Kidney tubule cell (primary cell): ENCODE measurements at places on chromosomes 4 and X.

- no peak for DNase-seq
These were observed 854.2 kb downstream of the CENPC start for GRCh38 chr4:66691101-66691500.

DNA sequence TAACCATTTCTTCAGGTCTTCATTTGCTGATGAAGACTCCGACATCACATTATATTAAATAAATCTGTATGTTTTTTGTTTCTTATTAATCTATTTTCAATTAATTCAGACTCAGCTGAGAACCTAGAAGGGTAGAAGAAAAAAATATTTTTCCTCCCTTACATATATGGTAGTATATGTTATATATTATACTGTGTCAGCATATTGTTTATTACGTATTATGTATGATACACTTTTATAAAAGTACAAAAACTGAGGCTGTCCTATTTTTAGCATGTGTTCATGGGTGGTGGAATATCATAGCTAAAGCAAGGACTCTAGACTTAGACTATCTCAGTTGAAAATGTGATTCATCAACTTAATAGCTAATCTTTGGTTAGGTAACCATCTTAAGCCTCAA, 149.3 kb downstream of the CENPC start:
- DNase-seq: peak; percentile 49

DNA sequence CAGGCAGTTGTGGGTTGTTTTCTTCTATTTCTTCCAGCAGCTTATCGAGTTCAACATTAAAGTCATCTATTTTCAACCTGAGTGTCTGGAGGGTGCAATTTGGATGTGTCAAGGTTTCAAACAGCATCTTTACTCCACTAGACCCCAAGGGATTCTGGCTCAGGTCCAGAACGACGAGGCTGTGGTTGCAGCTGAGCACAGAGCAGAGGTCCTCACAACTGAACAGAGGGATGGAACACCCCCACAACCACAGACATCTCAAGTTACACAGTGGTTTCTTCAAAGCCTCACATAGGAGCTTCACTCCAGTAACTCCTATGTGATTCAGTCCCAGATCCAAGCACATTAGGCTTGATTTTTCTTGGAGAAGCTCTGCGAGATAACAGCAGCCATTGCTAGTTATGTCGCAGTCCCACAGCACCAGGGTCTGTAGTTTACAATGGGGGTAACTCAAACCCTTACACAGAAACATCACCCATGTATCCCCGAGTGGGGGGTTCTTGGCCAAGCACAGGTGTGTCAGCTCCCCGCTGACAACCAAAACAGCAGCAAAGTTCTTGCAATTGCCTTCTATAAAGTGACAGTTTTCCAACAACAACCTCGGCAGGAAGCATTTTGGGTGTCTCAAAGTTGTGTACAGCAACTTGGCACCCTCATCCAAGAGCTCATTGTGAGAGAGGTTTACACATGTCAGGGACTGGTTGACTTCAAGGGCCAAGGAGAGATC, 2.8 kb downstream of the NLRP2B start:
- DNase-seq: no peak

GRCh38 chr4:39525822-39526690, 1.2 kb downstream of the UGDH start:
- no peak for DNase-seq

GRCh38 chrX:113759422-113759821, 824.5 kb upstream of the HTR2C start:
- no peak for DNase-seq

DNA sequence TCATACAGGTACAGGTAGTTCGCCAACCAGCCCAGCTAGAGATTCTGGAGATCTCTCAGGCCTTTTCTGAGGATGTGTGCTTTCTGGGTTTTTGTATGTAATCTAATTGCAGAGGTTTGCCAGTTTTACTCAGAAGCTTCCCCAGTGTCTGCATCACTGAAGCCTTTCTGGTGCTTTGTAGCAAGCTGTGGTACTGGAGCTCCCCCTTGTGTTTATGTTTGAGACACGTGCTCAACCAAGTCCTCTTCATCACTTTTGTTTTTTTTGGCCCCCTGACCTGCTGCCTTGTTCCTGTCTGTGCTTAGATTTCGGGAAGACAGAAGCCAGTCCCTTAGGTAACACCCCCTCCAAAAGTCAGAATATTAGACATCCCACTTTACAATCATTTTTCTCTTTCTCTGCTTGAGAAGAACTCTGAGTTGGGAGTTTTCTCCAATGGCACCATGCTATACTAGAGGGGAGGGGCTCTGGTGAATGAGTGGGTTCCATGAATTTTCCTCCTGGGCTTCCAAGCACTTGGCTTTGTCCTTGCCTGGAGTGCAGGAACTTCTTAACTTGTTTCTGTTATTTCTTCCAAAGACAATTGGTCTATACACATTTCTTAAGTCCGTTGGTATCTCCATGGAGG, 128.4 kb upstream of the TBC1D9 start:
- DNase-seq: peak; percentile 61

GRCh38 chrX:131068945-131069719, 11.0 kb downstream of the ARHGAP36 start:
- DNase-seq: peak; percentile 10

DNA sequence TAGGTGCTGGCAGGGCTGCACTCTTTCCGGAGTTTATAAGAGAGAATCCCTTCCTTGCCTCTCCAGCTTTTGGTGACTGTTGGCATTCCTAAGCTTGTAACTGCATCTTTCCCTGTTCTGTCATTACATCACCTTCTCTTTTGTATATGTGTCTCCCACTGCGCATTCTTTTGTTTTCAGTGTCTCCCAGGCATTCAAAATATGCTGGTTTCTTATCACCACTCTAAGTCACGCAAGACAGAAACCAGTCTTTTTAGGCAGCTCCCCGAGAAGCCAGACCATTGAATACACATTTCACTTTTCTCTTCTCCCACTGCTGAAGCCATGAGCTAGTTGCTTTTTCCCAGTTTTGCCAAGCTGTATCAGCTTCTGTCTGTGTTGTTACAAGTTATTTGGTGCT, 71.0 kb downstream of the LAS1L start:
- DNase-seq: peak; percentile 34

DNA sequence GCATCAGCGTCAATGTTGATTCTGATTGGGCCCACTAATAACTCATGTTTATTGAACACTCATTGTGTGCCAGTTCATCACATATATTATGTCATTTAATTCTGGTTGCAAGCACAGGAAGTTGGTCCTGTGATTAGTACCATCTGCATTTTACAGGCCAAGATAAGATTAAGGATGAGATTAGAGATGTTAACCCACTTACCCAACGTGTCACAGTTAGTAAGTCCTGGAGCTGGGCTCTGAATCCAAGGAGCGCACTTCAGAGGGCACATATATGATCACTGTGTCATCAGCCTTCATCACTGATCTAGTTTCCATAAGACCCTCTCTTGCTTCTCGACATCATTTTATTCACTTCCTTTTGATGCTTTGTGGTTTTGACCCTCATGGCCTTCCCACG, 205.3 kb upstream of the ANXA3 start:
- no peak for DNase-seq

DNA sequence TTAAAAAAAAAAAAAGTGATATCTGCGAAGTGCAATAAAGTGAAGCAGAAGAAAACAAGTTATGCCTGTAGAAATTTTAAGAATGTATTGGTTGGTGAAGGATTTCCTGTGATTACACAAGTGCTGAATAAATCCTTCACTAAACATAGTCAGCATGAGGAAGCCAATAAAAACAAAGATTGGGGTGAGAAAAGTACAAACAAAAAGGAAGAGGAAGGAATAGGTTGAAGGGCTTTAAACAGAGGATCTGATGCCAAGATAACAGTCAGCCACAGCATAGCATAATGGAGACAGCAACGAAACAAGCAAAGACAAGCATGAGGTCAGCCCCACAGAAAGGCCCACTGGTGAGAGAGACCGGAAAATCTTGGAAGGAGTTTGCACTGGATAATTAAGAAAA, 372.2 kb downstream of the ADAM29 start:
- DNase-seq: no peak

GRCh38 chr4:14977830-14978229, 24.5 kb upstream of the CPEB2 start:
- peak; percentile 66 for DNase-seq

- DNase-seq: peak; percentile 14
These were observed 24.2 kb upstream of the VSIG1 start for GRCh38 chrX:108020631-108021030.

DNA sequence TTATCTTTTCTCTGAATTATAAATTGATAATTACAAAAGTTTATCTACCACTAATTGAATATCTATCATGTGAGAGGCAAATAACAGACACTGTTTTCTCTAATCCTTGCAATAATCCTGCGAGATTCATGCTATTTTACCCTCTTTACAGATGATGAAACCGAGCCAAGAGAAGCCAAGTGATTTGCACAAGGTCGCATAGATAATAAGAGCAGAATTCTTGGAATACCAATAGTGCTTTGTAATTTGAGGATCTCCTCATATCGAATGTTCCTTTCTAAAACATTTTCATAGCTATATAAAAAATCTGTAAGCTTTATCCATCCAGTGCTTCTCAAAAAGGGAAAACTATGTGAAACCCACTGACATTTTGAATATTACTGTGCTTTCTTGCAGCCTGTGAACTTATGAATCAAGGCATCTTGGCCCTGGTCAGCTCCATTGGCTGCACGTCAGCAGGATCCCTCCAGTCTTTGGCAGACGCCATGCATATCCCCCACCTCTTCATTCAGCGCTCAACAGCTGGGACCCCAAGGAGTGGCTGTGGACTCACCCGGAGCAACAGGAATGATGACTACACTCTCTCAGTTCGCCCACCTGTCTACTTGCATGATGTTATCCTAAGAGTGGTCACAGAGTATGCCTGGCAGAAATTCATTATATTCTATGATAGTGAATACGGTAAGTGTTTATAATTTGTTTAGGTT, 743.8 kb upstream of the ATOH1 start:
- no peak for DNase-seq

- DNase-seq: no peak
These were observed 3.2 kb downstream of the CENPC start for GRCh38 chr4:67542076-67542475.

- peak; percentile 51 for DNase-seq
These were observed 37.7 kb upstream of the RAB33B start for GRCh38 chr4:139416073-139416673.

DNA sequence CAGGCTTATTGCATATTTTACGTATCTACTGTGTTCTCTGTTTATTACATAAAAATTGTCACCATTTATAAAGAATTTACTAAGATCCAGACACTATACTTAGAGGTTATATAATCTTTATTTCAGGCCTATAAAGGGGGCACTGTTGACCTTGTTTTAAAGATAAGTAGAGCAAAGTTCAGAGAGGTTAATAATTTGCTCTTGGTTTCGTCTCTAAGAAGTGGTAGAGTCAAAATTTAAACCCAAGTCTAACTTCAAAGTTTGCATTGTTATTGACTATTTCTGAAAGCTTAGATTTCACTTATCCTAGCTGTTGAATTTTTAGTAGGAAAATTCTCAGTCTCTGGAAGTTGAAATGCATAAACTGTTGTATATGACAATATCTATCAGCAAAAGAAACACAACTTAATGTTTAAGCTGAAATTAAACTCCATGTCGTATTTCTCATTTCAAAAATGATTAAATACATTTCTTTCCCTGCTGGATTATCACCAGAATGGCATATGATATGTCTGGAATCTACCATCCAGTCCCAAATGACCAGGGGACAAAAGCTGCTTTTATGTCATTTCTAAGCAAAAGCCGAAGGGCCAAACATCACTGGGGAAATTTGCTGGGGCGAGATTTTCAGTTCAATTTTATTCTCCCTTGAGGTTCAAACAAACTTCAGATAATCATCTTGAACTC, 138.4 kb downstream of the SLC7A11 start:
- DNase-seq: no peak

DNA sequence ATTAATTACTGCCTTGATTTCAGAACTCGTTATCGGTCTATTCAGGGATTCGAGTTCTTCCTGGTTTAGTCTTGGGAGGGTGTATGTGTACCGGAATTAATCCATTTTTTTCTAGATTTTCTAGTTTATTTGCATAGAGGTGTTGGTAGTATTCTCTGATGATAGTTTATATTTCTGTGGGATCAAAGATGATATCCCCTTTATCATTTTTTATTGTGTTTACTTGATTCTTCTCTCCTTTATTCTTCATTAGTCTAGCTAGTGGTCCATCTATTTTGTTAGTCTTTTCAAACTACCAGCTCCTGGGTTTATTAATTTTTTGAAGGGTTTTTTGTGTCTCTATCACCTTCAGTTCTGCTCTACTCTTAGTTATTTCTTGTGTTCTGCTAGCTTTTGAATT, 32.1 kb downstream of the CDX4 start:
- no peak for DNase-seq

DNA sequence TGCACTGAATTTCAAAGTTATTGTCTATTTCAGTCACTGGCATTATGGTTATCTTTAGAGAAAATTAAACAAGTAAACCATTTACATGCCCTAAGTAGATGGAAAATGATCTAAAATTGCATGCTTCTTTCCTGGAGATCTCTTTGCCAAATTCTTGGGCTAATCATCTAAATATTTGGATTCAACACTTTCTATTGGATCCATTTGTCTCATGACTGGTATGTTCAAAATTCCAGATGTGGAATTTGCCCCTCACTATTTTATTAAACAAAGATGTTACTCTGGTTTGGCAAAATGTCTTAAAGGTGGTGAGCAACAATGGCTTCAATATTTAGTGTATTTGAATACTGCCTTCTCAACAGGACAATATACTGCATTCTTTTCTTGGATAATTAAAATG, 147.5 kb upstream of the CASK start:
- no peak for DNase-seq

DNA sequence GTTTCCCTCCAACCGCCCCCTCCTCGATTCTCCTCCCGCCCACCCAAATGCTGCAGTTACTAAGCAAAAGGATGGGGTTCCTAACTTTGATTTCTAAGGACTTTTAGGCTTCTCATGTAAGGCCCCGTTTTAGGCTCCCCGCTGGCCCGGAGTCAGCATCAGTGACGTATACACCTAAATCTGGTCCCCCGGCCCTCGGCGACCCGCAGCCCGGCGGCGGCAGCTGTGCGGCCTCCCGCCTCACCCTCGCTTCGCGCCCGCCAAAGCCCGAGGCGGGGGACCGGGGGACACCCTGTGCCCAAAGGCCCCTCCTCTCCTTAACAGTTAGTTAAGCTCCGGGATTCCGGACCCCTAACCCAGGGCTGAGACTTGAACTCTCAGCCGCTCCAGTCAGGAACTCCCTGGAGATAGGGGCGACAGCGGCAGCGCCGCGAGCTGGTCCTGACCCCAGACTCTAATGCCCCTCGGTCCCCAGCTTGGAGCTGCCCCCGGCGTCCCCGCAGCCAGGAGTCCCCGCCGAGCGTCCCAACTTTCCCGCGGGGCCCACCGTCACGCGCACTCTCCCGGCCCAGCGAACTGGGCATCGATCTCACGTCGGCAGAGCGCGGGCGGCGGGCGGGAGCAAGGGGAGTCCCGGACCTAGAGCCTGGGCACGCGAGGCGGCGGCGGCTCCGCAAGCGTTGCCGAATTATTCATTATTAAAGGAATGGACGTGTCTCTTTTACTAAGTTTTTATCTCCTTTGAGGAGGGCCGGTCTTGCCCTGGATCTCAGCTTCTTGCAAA, 1.5 kb upstream of the NR3C2 start:
- no peak for DNase-seq

DNA sequence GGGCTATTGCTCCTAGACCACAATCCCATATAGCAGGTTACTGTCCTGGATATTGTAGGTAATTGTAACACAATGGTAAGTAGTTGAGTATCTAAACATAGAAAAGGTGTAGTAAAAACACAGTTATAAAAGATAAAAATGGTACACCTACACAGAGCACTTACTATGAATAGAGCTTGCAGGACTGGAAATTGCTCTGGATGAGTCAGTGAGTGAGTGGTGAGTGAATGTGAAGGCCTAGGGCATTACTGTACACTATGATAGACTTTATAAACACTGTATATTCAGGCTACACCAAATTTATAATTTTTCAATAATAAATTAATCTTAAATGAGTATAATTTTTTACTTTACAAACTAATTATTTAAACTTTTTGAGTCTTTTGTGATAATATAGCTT, 425.7 kb downstream of the PABPC4L start:
- DNase-seq: peak; percentile 33
